ENCODE measurements at places on chromosomes 1 and 21. TPM values are rescaled to one million over a fixed set of nuclear protein-coding genes. Genes with fewer than 3 reads are reported as not detected.

GRCh38 chr1:115140442-115141144 lies 51.3 kb upstream of the TSPAN2 start:
- no peak for DNase-seq
- no peak overlapping the region for H3K27ac ChIP-seq
- H3K4me3 ChIP-seq, result no peak overlapping the region
- H3K27me3 ChIP-seq, result peaks cover 35% of the 10 kb centered on the region
- H3K36me3 ChIP-seq, result no peaks in the 10 kb centered on the region

The SGIP1 gene
- not detected for total RNA-seq

The LCE2A gene
- total RNA-seq, result not detected

The ATP1A2 gene
- not detected for total RNA-seq

DNA sequence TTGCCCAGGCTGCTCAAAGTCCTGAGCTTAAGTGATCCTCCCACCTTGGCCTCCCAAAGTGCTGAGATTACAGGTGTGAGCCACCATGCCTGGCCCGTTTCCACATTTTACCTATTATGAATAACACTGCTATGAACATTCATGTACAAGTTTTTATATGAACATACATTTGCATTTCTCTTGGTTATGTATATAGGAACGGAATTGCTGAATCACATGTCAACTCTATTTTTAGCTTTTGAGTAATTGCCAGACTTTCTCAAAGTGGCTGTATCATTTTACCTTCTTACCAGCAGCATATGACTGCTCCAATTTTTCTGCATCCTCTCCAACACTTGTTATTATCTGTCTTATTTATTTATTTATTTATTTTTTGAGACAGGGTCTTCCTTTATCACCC lies 2.7 kb downstream of the SPATA21 start:
- no peaks in the 10 kb centered on the region for H3K27me3 ChIP-seq
- DNase-seq, result no peak
- no peak overlapping the region for H3K4me3 ChIP-seq
- no peak overlapping the region for H3K27ac ChIP-seq
- no peaks in the 10 kb centered on the region for H3K36me3 ChIP-seq
